ENCODE measurements at places on chromosomes 3 and 15.

DNA sequence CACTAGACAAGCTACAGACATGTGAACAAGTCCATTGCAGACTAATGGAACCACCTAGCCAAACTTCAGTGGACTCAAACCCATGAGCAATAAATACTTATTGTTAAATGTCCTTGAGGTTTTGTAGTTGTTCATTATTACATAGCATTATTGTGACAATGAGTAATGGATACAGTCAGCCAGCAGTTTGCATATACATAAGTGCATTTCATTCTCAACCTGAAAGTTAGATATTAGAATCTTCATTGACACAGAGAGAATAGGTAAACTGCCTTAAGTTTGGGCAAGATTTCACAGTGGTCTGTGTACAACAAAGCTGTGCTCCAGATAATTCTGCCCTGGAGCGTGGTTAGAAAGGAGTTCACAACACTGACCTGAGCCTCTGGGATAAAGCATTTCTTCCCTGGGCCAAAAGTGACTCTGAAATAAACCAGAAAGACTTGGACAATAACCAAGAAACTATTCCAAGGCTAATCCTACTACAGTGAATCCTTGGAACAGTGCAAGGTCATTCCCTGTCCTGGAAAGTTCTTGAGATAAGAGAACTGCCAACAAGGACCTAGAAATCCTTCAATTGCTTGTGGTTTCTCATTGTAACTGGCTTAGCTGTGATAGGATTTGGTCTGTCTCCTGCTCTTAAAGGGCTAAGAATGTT lies 225.5 kb upstream of the STT3B start:
- DNase-seq, result no peak

- no peak for DNase-seq
These were observed 47.0 kb upstream of the RBP1 start for GRCh38 chr3:139586420-139587017.

- DNase-seq, result no peak
These were observed 320.3 kb downstream of the THSD4 start for GRCh38 chr15:71435552-71435951.

GRCh38 chr15:93861413-93861812 lies 369.9 kb upstream of the MCTP2 start:
- no peak for DNase-seq

DNA sequence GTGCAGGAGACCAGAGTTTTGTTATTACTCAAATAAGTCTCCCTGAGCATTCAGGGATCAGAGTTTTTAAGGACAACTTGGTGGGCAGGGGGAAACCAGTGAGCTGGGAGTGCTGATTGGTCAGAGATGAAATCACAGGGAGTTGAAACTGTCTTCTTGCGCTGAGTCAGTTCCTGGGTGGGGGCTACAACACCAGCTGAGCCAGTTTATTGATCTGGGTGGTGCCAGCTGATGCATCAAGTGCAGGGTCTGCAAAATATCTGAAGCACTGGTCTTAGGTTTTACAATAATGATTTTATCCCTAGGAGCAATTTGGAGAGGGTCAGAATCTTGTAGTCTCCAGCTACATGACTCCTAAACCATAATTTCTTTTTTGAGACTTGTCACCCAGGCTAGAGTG lies 13.8 kb upstream of the ZNF662 start:
- DNase-seq, result no peak

DNA sequence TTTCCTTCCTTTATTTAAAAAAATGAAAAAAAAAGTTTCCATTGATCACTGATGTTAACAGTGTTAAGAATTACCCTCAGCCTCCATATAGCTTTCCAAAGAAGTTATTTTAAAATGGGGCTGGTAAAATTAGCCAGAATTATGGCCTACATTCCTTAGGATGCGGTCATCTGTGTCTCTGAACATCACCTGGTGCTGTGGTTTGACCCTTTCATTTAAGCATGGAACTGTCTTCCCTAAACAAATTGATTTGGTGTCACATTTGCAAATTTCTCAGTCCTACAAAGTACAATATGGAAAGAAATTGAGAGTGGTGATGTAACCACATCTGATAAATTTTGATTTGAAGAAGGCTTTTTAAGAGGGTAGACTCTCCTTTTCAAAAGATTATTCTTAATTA lies 40.3 kb upstream of the ZPLD1 start:
- no peak for DNase-seq

DNA sequence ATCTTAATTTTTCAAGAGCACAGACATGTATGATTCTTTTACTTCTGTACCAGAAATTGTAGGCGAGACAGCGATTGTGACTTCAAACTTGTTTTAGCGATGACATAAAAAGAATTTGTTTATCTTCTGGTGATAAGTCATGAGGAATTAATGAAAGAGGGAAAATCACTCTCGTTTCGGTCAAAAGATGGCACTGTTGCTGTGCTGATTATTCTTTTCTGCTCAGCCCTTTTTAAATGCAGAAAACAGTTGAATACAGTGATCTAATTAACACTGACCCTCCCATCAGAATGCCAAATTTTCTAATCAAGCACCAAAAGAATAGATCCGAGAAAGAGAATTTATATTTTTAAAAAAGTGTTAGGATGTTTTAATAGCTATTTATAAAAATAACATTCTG lies 52.6 kb downstream of the NSUN3 start:
- no peak for DNase-seq

- no peak for DNase-seq
These were observed 123.9 kb upstream of the SLC6A11 start for GRCh38 chr3:10692039-10692622.

GRCh38 chr3:52216585-52217408 lies 8.6 kb downstream of the TLR9 start:
- DNase-seq, result no peak

GRCh38 chr3:42557854-42558253 lies 23.9 kb downstream of the SEC22C start:
- DNase-seq, result no peak

- no peak for DNase-seq
These were observed 21.8 kb downstream of the SLC6A11 start for GRCh38 chr3:10837849-10838248.

GRCh38 chr3:64098670-64099069 lies 75.4 kb upstream of the PSMD6 start:
- no peak for DNase-seq

DNA sequence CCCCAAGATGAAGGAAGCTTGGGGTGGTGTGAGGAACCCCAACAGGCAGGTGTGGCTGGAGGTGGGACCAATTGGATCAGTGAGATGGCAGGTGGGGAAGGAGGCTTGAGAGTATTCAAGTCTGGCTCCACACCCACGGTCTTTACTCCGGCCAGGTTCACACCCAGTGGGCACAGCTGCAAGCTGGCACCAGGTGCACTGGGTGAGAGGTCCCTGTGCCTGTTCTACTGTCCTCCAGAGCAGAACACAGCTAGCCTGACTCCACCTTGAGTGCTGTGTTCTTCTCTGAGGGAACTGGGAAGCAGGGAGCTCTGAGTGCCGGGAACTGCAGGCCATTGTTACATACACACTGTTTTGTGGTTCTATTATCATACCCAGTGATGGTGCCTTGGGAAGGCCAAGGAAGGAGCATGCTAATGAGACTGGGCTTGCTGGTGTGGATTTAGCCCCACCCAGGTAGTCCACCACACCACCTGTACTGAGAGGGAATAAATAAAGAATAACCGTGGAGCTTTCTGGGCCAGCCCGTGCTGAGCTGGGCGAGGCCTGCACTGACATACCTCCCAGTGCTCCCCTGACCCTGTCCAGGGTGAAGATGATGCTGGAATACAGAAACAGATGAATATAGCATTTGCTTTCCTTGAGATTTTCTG lies 93.4 kb downstream of the ABHD5 start:
- DNase-seq, result no peak

DNA sequence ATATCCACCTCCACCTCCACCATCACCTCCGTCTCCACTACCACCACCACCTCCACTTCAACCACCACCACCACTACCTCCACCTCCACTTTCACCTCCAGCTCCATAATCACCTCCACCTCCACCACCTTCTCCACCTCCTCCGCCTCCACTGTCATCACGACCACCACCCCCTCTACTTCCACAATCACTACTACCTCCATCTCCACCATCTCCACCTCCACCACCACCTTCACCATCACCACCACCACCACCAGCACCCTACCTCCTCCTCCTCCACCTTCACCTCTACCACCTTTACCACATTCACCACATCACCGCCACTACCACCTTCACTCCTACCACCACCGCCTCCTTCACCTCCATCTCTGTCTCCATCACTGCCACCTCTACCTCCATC lies 435.7 kb downstream of the MCTP2 start:
- no peak for DNase-seq

GRCh38 chr15:22887157-22887951 lies 48.9 kb downstream of the NIPA2 start:
- no peak for DNase-seq

- DNase-seq, result no peak
These were observed 64.4 kb downstream of the FRMD4B start for GRCh38 chr3:69321301-69322157.

- DNase-seq, result no peak
These were observed 32.7 kb upstream of the DCUN1D1 start for GRCh38 chr3:183013074-183013473.

DNA sequence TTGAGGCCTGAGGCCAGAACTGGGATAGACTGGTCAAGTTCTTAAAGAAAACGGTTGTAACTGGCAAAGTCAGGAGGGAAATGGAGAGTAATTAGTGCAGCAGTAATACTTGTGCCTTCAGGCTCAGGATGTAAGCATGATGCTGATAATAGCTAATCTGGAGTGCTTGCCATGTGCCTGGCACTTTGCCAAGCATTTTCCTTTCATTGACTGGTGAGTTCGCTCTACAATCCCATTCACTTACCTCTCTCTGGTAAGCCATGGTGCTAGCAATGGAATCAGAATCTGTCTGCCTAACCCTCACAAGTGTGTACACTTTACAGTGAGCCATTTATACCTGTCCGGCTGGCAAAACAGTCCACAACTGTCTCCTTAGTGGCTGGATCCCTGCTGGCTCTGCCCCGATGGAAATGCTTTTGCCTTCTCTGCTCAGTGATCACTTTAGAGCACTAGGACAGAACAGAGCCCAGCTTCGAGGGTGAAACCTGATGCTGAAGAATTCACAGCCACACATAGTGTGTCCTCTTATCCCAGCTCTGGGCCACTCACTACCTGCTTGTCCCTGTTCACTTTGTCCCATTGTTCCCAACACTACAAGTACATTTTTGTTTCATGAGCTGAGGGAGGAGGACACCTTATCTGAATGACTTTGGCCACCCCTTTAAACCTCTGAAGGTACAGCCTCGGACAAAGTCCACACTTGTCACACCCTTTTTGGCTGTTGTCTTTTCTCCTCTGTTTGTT lies 10.3 kb downstream of the CHP1 start:
- DNase-seq, result no peak

GRCh38 chr3:37229740-37230139 lies 55.4 kb upstream of the LRRFIP2 start:
- DNase-seq, result no peak

GRCh38 chr15:96593735-96594134 lies 263.2 kb downstream of the NR2F2 start:
- DNase-seq, result no peak

- DNase-seq, result no peak
These were observed 153.9 kb downstream of the GHSR start for GRCh38 chr3:172294223-172294806.

GRCh38 chr3:193743702-193744047 lies 150.7 kb downstream of the OPA1 start:
- DNase-seq, result no peak

GRCh38 chr3:71509066-71509465 lies 74.5 kb downstream of the FOXP1 start:
- DNase-seq, result no peak

GRCh38 chr15:68415061-68415460 lies 16.9 kb downstream of the ITGA11 start:
- no peak for DNase-seq

GRCh38 chr15:41834096-41834495 lies 4.6 kb upstream of the PLA2G4B start:
- no peak for DNase-seq

Measured in cortex of kidney (tissue), 1 donor.